ENCODE measurements at places on chromosomes 7 and 10. TPM values are rescaled to one million over a fixed set of nuclear protein-coding genes. Genes with fewer than 3 reads are reported as not detected.

WEE2 gene
- 0.04 TPM for total RNA-seq

DNA sequence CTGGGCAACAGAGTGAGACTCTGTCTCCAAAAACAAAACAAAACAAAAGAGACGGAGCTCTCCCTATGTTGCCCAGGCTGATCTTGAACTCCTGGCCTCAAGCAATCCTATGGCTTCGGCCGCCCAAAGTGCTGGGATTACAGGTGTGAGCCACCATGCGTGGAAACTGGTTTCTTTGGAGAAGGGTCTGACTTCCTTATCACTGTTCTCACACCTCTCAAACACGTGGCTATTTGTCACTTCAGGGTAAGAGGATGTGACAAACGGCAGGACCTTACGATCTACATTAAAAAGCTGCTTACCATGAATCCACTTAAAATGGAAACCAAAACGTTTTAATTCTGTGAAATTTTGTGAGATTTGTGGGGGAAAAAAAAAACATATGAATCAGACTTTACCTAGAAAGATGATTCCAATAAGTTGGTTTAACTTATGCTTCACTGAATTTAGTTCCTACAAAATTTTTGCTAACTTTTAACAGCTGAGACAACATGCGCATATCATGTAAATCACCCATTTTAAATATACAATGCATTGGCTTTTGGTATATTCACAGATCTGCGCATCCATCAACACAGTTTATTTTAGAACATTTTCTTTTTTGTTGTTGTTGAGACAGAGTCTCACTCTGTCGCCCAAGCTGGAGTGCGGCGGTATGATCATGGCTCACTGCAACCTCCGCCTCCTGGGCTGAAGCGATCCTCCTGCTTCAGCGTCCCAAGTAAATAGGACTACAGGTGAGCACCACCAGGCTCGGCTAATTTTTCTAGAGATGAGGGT is 18.7 kb upstream of the FOXK1 start:
- DNase-seq: no peak

DNA sequence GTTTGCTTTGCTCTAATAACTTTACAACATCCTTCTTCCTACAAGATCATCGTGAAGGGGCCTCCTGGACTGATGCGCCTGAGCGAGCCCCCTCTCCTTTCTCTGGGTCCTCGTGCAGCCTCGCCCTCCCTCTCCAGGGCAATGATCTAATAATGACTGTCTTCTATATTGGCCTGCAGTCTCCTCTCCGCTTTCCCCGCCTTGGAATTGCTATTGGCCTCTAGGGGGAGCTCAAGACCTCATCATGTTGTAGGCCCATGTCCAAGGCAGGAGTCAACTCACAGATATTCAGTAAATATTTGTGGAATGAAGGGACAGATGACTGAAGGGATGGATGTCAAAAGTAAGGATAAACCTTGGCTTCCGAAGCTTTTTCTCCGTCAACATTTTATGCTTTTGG is 1180.3 kb downstream of the TYW1 start:
- peak; percentile 71 for DNase-seq

- no peak for DNase-seq
Observed at GRCh38 chr7:107394831-107395230, 75.0 kb upstream of the GPR22 start.

SLC39A12 gene
- not detected for total RNA-seq

DNA sequence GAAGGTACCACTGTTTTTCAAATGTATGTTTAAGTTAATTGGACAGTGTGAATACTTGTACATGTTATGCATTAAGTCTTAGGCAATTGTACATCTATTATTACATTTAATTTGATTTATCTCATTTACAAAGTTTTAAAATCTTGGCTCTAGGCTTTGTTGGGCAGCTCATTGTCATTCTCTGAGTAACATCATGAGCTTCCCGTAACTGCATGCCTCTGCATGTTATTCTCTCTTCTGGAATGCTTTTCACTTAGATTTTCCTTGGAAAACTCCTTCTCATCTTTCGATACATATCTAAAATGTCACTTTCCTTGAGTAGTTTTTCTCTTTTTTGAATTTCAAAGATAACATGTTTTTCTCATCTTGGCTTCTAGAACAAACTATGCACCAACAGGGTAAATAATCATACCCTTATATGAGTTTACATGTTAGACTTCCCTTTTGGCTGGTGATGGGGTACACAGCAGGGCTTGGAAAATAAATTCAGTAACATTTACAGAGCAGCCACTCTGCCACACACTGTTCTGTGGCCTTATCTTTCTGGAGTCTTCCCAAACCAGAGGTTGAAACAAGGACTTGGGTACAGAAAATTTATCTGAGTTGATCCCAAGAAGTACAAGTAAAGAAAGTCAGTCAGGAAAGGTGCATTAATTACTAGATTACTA is 42.2 kb upstream of the A1CF start:
- no peak for DNase-seq

Measured in WTC11 (cell line).